Endothelial cell of umbilical vein (primary cell): ENCODE measurements at places on chromosomes 12 and 14.

GRCh38 chr12:124684496-124684895, 117.1 kb upstream of the NCOR2 start:
- H3K4me3 ChIP-seq: no peak overlapping the region
- H3K36me3 ChIP-seq: no peaks in the 10 kb centered on the region
- DNase-seq: peak; percentile 36
- no peaks in the 10 kb centered on the region for H3K27me3 ChIP-seq

- no peaks in the 10 kb centered on the region for H3K36me3 ChIP-seq
- H3K27ac ChIP-seq: peak overlapping the region; percentile 92
- DNase-seq: peak; percentile 95
- H3K27me3 ChIP-seq: no peaks in the 10 kb centered on the region
These were observed 11.3 kb downstream of the VASH1 start for GRCh38 chr14:76772300-76773187.

DNA sequence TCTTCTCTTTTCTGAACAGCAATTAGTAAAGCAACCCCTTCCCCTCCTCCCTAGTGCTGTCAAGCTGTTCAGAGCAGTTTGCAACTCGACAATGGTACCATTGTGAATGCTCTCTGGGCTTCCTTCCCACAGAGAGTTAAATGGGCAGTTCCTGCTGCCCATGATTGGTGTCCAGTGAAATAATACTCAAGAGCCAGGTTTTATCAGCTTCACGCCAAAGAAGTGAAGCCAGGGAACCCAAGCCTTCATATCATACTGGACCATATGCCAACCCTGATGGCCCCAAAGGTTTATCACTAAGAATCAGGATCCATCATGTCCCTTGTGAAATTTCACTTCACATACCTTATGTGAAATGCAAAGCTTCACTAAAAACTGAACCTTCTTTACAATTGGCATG, 24.7 kb downstream of the INSM2 start:
- H3K27me3 ChIP-seq: no peaks in the 10 kb centered on the region
- no peak overlapping the region for H3K27ac ChIP-seq
- no peak for DNase-seq
- H3K4me1 ChIP-seq: peaks cover 3% of the 10 kb centered on the region
- H3K4me3 ChIP-seq: no peak overlapping the region

- no peak overlapping the region for H3K27ac ChIP-seq
- H3K36me3 ChIP-seq: no peaks in the 10 kb centered on the region
- DNase-seq: no peak
- no peak overlapping the region for H3K4me3 ChIP-seq
These were observed 18.4 kb upstream of the TRIP11 start for GRCh38 chr14:92058006-92058917.

DNA sequence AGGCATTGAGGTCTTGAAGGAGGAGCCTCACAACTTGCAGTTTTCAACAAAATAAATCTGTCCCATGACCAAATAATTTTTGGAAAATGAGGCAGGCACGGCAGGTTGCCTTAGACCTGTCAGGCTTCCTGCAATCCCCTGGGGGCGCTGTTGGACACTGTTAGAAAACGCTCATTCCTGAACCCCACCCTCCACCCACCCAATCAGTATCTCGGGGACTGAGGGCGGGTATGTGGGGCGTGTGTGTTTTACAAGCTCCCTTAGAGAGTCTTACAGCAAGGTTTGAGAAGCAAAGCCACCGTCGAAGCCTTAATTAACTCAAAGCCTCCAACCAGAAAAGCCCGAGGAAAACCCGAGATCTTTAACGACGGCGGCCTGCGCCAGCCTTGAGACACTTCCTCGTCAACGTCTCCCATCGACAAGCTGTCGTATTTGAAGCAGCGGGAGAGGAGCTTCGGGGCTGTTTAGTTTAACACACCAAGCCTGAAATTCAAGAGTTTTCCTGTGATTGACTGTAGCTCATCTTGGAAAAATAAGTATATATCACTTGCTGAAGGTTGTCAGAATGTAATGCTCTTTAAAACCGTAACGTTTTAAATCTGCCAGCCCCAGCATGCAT, 123.0 kb downstream of the GLT1D1 start:
- no peak overlapping the region for H3K27ac ChIP-seq
- DNase-seq: no peak
- H3K36me3 ChIP-seq: no peaks in the 10 kb centered on the region
- H3K4me3 ChIP-seq: no peak overlapping the region
- no peaks in the 10 kb centered on the region for H3K4me1 ChIP-seq

GRCh38 chr12:124994437-124994975, 1.1 kb downstream of the BRI3BP start:
- peaks cover 18% of the 10 kb centered on the region for H3K4me1 ChIP-seq
- H3K4me3 ChIP-seq: peak overlapping the region; percentile 54
- no peaks in the 10 kb centered on the region for H3K27me3 ChIP-seq
- H3K36me3 ChIP-seq: no peaks in the 10 kb centered on the region

DNA sequence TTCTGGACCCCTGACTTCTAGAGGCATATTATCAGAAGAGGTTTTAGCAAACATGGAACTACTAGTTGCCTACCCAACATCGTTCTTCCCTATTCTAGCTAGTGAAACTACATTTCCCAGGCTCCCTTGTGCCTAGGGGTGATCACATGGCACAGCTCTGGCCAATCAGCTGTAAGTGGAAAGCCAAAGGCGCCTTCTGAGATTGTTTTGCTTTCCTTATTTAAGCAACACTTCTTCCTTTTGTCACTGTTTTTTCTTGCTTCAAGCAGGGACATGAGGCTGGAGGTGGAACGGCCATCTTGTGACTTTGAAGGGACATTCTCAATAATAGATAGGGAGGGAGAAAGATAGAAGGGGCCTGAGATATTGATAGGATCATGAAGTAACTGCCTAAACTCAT, 136.7 kb downstream of the ZNF664 start:
- no peak overlapping the region for H3K4me3 ChIP-seq
- peak; percentile 85 for DNase-seq
- peaks cover 20% of the 10 kb centered on the region for H3K4me1 ChIP-seq
- no peaks in the 10 kb centered on the region for H3K27me3 ChIP-seq

GRCh38 chr12:31026202-31026601, 47.5 kb upstream of the DDX11 start:
- H3K27me3 ChIP-seq: no peaks in the 10 kb centered on the region
- peaks cover 20% of the 10 kb centered on the region for H3K4me1 ChIP-seq
- DNase-seq: no peak

DNA sequence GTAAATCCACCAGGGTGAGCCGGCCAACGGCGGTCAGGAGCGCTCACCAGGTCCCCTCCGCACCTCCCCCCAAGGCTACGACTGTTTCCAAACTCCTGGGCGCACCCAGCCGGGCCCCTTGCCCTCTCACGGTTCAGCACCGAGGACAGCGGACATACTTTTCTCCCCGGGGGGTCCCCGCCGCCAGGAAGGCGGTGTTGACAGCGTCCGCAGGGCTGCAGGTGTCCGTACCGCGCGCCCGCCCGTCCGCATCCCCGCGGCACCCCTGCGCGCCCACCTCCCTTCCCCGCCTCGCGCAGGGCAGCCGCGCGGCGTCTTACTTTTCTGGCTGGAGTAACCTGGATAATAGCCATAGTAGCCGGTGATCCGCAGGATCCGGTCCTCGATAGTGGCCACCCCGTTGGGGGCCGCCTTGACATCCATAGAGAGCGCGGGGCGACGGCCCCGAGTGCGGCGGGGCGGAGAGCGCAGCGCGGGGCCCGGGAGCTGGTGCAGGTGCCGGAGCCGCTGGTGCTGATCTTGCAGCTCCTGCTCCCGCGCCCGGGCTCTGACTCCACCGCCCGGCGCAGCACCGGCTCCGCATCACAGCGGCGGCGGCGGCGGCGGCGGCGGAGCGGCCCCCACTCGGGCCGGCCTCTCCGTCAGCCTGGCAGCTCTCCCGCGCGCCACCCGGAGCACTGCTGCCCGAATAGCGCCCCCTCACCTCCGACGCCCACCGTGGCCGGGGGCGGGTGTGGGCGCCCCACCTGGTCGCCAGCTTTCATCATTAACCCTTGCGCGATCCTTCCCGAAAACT, at the start of gene SLC35F4:
Gene SLC35F4 (minus strand): TSS at position 690 of the 796 bp plus-strand sequence.
- no peaks in the 10 kb centered on the region for H3K4me1 ChIP-seq
- DNase-seq: no peak
- no peaks in the 10 kb centered on the region for H3K36me3 ChIP-seq
- H3K4me3 ChIP-seq: no peak within 1 kb of the TSS
- peaks cover 14% of the 10 kb centered on the region for H3K27me3 ChIP-seq
- H3K27ac ChIP-seq: no peak within 1 kb of the TSS

DNA sequence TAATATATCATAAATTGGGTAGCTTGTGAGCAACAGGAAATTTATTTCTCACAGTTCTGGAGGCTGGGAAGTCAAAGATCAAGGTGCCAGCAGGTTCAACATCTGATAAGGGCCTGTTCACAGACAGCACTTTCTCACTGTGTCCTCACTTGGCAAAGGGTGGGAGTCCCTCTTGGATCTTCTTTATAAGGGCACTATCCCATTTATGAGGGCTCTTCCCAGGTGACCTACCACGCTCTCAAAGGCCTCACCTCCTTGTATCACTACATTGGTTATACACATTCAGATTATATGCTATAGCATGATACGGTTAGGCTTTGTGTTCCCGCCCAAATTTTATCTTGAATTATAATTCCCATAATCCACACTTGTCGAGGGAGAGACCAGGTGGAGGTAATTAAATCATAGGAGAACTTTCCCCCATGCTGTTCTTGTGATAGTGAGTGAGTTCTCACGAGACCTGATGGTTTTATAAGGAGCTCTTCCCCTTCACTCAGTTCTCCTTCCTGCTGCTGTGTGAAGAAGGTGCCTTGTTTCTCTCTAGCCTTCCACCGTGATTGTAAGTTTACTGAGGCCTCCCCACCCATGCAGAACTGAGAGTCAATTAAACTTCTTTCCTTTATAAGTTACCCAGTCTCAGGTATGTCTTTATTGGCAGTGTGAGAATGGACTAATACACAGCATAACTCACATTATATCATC, 19.2 kb upstream of the LRIG3 start:
- no peaks in the 10 kb centered on the region for H3K36me3 ChIP-seq
- H3K4me3 ChIP-seq: no peak overlapping the region
- H3K4me1 ChIP-seq: peaks cover 36% of the 10 kb centered on the region
- H3K27ac ChIP-seq: no peak overlapping the region

DNA sequence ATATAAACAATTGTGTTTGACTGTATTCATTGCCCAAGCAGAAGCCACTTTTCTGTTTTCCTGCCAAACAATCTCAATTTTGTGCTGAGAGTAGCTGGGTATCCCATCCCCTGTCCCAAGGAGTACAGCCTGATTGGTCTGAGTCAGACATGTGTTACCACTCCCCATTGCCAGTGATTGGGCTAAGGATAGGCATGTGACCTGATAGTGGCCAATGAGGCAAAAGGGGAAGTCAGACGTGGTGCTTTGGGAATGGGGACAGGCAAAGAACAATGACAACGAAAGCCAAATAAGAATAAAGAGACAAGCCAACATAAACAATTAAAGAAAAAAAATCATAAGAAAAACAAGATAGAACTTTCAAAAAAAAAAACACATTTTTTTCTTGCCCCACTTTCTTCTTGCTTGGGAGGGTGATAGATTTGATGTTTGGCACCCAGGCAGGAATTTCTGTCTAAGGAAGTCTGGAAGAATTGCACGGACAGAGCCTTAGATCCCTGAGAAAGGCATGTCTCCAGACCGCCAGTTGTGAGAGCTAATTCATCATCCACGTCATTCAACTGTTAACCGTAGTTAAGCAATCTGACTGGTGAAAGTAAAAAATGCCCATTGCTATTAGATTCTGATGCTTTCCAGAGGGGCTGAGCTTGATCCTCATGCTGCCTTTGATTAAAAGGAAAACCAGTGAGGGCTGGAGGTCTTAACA, 626.6 kb upstream of the TMEM132C start:
- H3K27me3 ChIP-seq: no peaks in the 10 kb centered on the region
- H3K36me3 ChIP-seq: no peaks in the 10 kb centered on the region
- no peaks in the 10 kb centered on the region for H3K4me1 ChIP-seq
- no peak for DNase-seq

DNA sequence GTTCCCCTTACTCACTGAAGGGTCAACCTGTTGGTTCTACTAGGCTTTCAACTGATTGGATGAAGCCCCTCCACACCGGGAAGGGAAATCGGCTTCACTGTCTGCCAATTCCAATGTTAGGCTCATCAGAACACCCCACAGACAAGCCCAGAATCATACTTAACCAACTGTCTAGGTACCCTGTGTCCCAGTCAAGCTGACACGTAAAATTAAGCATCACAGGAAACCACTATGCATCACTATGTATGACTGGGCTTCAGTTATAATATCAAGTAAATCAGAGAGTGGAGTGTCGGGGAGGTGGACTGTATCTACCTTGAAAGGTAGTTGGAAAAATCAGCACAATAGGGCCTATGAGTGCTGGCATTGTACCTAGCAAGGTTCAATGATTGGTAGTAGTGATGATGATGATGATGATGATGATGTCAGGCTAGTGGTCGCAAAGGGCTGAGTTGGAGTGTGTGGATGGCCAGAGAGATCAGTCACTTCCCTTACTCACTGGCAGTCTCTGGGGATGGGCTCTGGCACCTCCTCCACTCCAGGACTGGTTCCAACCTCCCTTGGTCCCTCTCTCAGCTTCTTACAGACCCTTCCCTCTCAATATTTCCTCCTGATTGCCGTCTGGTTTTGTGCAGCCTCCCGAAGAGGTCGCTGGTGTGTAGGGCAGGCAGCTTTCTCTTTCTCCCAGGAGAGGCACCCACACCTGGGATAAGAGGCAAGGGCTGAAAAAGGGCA, 3.3 kb upstream of the ATG101 start:
- H3K36me3 ChIP-seq: no peaks in the 10 kb centered on the region
- no peaks in the 10 kb centered on the region for H3K27me3 ChIP-seq
- no peak for DNase-seq
- no peak overlapping the region for H3K4me3 ChIP-seq

GRCh38 chr12:78145398-78145797, 314.7 kb downstream of the NAV3 start:
- H3K27me3 ChIP-seq: no peaks in the 10 kb centered on the region
- no peak overlapping the region for H3K27ac ChIP-seq
- DNase-seq: no peak
- no peaks in the 10 kb centered on the region for H3K4me1 ChIP-seq
- peaks cover 3% of the 10 kb centered on the region for H3K36me3 ChIP-seq

DNA sequence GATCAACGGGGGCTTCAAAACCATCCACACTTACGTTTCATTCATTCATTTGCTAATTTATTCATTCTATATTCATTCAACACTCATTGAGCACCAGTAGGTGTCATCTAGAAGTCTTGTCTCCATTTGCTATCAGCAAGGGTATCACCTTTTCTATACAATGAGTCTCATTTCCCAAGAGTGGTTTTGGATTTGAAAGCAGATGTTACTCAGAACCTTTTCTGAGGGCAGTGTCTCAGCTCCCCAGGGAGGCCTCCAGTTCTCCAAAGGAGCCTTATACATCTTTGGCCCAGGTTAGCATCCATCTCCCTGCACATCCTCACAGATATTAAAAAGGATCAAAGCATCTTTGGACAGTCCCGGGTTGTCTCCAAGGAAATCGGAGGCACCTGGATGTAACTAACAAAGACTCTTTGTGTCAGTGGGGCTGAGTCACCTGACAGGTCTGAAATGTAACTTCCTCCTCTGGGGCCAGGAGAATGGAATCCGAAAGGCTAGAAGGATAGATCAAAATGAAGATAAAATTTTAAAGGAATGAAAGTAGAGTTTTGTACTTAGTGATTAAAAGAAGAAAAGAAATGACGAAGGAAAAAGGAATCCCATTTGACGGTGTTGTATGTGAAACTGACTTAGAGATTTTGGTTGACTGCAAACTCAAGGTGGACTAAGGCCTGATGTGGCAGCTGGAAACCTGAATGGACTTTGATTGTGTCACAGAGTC, 103.0 kb downstream of the VCPKMT start:
- DNase-seq: no peak
- no peak overlapping the region for H3K4me3 ChIP-seq
- no peaks in the 10 kb centered on the region for H3K4me1 ChIP-seq
- no peaks in the 10 kb centered on the region for H3K36me3 ChIP-seq
- no peak overlapping the region for H3K27ac ChIP-seq
